ENCODE measurements at places on chromosomes 3 and 15.

DNA sequence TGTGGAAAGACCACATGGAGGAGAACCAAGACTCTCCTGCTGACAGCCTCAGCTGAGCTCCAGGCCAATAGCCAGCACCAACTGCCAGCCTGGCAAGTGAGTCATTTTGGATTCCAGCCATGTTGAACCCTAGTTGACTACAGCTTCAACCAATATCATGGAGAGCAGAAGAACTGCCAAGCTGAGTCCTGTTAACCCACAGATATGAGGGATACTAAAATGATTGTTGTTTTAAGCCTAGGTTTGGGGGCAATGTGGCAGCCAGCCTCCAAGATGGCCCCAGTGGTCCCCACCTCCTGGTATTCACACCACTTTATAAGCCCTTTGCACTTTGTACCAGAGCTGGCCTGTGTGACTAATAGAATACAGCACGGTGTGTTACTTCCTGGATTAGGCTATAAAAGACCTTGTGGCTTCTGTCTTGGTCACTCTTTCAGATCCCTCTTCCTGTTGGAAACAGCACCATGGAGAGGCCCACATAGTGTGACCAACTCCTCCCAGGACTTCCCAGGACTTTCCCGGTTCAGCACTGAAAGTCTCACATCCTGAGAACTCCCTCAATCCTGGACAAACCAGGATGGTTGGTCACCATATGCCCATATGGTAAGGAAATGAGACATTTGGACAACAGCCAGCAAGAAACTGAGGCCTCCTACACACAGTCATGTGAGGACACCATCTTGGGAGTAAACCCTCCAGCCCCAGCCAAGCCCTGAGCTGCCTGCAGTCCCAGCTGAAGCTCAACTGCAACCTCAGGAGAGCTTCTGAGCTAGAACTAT, 32.4 kb upstream of the CDV3 start:
- DNase-seq: no peak

DNA sequence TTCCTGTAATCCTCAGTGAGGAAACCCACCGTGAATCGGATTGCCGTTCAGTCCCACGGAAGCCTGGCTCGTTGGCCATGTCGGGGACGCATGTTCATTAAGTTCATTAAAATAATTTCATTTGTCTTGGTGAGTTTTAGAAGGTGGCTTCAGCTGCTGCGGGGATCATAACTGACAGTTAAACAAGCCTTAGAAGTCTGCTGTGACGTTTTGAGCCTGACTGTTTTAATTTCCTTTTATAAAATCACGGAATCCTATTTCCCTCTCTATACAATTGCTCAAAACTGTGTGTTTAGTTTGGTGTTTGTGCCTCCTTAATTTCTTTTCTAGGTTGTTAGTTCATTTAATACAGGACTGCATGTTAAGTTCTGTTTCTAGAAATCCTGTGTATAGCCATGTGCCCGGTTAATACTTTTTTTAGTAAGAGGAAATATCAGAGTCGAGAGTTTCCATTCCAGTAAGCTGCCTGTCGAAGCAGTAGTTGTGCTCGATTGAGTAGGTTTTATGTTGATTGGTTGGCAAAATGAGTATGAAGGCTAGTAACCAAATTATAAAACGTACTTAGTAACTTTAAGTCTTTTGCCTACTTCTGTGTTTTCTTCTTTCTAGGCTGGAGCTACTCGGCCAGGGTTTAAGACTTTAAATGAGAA, 705 bp downstream of the NIPA2 start:
- no peak for DNase-seq

GRCh38 chr3:102054543-102055080, 205.3 kb downstream of the NFKBIZ start:
- no peak for DNase-seq

DNA sequence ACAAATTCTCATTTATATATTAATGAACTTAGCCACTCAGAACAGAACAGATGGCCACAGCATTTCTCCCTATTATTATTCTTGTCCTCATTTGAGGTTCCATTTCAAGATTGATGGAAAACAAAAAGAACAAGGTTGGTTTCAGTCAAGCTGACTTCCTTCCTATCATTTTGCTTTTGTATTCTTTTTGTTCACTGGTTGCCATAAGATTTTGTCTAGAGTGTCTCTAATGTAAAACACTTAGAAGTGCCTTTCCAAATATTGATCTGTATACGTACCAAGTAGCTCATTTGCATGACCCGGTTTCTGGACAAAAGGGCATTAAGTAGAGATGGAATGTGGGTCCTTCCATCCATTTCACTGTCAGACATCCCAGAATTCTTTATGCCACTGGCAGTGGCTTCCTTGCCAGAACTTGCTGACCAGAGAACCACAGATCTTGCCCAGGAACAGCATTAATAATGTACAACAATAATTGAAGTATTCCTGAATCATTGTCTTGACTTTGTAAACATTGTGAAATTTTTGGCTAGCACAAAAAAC, 63.8 kb downstream of the PEX5L start:
- DNase-seq: no peak

GRCh38 chr15:88181613-88182012, 74.9 kb downstream of the NTRK3 start:
- no peak for DNase-seq

DNA sequence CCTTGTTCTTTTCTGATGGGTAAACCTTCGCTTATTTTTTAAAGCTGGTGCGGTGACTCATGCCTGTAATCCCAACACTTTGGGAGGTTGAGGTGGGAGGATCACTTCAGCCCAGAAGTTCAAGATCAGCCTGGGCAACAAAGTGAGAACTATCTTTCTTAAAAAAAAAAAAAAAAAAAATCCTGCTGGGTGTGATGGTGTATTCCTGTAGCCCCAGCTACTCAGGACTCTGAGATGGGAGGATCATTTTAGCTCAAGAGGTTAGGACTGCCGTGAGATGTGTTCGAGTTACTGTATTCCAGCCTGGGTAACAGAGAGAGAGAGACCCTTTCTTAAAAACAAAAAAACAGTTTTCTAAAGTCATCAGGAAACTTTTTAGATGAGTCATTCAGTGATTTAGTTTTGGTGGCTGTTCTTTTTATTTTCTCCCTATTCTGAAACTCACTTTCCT, 37.7 kb downstream of the SLMAP start:
- no peak for DNase-seq

All from NCI-H2029 treated with DMSO at 0.1 percent for 48 hours (cell line).